AML-193 (cell line): ENCODE measurements at places on chromosomes 7 and 10.

GRCh38 chr10:112446055-112446854, 459 bp downstream of the ZDHHC6 start:
- peak; percentile 40 for DNase-seq

DNA sequence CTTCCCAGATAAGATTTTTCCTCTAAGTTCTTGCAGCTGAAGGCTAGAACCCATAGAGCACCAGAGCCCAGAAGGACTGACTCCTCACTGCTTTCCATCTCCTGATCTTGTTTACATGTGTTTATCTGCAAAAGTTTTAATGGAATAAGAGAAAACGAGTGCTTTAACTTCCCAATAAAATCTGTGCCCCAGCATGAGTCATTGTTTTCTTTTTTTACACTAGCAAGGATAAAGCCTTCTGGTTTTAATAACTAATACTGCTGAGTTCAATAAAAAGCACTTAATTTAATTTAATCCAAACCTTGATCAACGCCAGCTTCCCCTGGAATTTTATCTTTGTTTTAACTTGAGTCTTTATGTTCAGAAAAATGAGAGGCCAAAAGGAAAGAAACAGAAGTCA, 227.6 kb downstream of the HPSE2 start:
- no peak for DNase-seq

GRCh38 chr7:34019301-34019790, 114.0 kb downstream of the BMPER start:
- DNase-seq = no peak

DNA sequence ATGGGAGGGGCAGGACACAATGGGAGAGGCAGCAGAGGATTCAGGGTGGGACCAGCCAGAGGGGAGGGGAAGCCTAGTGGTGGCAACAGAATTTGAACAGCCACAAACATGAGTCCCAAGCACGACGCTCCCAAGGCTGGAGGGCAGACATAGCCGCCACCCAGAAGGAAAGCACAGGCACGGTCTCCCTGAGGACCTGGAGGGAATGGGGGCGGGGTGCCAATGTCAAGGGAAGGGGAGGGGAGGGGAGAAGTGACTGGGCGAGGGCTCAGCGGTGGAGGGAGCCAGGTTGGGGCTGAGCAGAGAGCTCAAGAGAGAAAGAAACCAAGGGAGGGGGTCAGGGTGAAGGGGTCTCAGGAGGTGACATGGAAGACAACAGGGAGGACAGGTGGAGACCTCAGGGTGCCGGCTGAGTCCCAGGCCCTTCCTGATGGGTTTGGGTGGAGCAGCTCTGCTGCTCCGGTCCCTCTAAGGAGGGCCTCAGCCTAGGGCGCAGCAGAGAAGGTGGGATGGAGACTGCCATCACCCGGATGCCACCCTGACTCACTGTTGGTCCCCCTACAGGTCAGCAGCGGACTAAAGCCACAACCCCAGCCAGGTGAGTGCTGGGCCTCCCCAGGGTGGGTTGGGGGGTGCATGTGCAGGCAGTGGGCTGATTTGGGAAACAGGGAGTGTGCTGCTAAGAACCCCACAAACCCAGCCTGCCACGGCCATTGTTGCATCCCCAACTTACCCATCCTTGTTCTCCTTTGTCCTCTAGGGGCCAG, 24.2 kb downstream of the PILRA start:
- DNase-seq = no peak

GRCh38 chr10:98030093-98030821, at the start of gene CRTAC1:
Gene CRTAC1, minus strand, starts transcription at chr10:98030621. Its CDS starts 149 bp downstream, at chr10:98030472.
- no peak for DNase-seq

GRCh38 chr10:114131094-114131493, 42.9 kb downstream of the CCDC186 start:
- peak; percentile 79 for DNase-seq

DNA sequence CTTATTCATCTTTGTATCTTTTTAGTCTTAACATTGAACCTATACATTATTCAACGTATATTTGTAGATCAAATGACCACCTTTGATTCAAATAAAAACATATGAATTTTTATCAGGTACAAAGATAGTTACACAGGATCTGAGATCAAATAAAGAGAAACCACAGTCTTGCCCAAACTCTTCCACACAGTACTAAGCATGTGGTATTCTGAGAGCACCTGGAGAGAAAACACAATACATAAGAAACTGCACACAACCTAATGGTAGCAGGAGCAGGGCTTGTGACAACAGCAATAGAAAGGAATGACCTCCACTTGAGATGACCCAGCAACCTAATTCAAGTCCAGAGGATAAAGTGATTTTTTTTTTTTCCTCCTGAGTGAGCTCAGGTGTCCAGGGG, 6.5 kb upstream of the WASL start:
- no peak for DNase-seq

- DNase-seq = no peak
These were observed 427.7 kb downstream of the RPS24 start for GRCh38 chr10:78461333-78461732.

- DNase-seq = no peak
These were observed 12.2 kb downstream of the TAS2R60 start for GRCh38 chr7:143455491-143455890.

- DNase-seq = no peak
These were observed 1038.3 kb downstream of the LRMDA start for GRCh38 chr10:76469675-76470074.

- no peak for DNase-seq
These were observed 64.9 kb downstream of the LCOR start for GRCh38 chr10:96896884-96897589.

- no peak for DNase-seq
These were observed 285.1 kb downstream of the ZEB1 start for GRCh38 chr10:31604096-31604495.

DNA sequence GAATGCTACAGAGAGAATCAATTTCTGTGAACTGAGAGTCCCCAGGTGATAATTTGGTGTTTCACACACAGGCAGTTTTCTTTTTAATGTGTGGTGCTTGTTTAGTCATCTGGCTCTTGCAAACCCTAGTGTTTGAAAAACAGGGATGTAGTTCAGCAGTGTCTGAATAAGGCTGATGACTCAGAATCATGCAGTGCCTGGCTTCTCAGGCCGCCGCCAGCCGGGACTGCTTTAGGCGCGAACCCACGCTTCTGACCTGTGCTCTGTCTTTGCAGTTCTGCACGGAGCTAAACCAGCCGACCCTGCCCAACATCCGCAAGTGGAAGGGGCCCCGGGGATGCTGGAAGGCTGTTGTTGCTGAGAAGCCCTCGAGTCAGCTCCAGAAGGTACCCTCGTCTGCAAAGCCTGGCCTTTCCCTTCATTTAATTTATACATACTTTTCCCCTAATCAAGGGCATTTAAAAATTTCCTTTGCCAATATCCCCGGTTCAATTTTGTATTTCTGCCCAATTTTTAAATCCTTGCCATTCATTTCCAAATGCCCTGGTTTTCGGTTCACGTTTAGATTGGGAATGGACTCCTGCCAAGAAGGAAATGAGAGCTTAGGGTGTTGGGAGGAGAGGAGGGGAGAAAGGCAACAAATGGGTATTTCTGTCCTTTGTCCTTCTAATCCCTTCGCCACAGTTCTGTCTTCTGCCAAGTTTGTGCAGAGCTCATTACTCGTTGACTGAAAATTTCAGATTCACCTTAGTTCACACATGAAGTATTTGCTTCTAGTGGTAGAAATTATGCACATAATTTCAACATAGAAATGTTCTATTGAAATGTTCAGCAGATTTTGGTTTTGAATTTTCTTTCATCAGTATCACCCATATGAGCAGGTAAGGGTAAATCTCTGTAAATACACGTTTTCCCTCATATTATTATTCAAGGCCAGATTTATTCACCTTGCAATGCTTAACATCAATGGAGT, 108.5 kb upstream of the ANLN start:
- DNase-seq = no peak

DNA sequence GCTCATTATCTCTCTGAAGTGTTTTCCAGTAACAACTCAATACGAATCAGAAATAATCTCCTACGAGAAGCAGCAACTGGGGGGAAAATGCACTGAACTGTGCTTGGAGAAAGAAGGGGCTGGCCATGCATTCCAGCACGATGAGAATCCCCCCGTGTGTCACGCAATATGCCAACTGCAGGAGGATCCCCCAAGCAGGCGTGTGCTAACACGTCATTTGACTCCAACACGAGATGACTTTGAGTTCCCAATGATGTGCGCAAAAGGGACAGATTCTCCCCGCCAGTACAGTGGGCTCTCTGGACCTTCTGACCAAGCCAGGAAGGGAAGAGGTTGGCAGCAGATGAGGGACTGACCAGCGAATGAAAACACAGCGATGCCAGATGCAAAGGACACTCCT, 105.5 kb downstream of the KCNMA1 start:
- no peak for DNase-seq

- no peak for DNase-seq
These were observed 240.4 kb downstream of the ABCA13 start for GRCh38 chr7:48411619-48412018.

DNA sequence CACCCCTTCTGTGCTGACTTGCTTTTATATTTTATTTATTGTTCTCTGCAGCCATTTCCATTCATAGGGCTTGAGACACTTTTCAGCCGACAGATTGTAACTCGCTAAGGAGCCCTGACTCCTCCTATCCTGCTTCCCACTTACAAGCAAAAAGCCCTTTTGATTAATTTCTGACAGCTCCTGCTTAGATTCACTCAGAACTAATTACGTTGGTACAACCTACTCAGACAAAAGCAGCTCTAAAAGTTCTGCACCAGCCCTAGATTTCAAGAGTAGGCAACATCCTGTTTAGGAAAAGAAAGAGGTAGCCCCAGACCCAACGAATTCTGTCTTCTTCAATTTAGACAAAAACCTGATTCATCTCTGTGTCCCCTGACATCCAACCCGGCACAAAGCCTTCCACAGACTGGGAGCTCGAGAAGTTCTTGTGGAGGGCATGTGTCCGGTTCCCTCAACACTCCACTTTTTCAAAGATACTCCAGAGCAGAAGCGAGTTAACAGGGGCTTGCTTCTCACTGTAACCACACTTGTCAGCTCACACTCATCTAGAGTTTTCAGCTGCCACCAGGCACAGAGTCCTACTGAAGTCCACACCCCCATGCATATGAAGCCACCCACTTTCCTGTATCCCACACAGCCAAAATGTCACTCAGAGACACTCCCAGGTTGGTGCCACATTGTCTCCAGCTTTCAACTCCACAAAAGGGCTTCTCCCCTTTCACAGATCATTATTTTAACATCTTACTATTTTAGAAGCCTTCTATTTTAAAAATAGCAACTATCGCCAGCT, 113.6 kb upstream of the NFE2L3 start:
- no peak for DNase-seq

- DNase-seq = no peak
These were observed 173.8 kb downstream of the PARD3 start for GRCh38 chr10:34641147-34641912.

DNA sequence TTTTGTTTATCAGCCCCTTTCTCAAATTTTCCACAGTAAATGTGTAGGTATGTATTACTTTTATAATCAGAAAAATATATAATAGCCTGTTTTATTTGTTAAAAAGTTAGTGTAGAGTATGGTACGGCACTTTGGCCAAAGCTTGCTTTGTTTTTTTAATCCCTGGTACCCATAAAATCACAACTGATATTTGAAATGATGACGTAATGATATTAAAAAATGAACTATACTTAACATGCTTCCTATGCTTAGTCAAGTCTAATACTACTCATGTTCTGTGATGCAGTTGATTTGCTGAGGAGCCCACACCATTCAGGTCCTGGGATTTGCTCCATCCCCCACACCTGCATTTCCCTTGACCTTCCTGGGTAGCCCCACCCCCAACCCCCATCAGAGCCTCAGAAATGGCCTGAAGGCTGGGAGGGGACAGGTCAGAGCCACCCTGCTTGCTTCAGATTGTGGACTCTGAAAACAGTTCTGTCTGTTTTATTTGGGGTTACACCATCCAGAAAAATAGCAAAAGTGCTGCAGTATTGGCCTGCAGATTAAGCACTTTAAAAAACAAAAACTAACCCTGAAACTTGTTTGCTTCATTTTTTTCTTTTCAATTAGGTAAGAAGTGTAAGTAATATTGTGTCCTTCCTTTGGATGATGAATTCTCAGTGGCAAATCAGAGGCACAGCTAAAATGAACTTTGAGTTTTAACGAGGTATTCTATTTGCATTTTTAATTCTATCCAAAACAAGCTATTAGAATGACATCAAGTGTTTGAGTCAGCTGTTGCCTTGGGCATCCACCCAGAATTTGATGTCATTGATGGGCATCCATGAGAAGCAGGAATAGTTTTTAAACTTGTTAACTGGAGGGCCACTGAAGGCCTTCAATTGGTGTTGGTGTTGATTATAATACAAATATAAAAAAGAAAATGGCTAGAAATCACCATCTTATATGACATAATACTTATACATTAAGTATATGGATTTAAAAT, 23.3 kb downstream of the PLCE1 start:
- no peak for DNase-seq

GRCh38 chr7:44914992-44915607, 29.8 kb upstream of the PURB start:
- no peak for DNase-seq

DNA sequence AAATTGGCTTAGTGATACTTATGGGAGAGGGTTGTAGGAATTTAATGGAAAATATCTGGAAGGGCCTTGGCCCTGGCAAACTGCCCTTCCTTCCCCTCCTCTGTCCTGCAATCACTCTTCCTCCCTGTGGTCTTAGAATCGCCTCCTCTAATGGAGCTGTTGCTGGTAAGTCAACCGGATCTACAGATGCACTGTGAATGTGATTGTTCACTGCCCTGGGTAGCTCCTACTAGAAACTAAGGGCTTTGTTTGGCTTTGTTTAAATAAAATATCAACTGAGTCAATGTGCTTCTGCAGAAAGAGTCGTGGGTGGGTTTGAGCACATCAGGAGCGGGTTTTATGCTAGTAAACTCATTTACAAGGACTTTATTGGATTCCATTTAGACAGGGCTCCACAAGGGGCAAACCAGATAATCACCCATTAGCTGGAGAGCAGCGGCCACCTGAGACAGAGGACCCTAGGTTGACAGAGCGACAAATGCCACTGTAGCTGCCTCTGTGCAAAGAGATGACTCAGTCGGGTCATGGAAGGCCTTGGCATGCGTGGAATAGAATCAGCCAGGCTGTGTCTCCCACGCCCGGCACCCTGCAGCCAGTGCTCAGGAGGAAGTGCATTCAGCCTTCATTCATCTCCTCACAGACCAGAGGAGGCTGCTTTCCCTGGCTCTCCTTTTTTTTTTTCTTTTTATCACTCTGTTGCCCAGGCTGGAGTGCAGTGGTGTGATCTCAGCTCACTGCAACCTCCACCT, 97.9 kb downstream of the GAD2 start:
- no peak for DNase-seq

DNA sequence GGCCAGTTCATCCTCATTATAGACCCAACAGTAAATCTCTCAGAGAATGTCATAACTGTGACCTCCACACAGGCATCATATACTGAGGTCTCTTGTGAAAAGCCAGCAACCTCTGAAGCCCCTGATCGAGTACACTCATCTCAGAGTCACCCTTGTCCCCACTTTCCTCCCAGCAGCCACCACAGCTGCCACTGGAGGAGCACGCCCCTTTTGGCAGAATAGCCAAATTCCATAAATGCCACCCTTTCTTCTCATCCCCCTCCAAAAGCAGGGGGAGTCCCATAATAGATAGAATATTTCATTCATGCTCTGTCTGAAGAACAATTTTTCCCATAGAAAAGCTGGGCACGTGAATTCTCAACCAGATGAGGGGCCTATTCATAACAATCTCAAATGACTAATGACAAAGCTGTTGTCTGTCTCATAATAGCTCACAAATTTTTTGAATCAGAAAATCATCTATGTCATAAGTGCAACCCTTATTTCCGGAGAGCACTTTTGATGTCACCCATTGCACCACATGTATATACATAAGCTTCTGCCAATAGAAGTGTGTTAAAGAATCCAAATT, 47.4 kb downstream of the SGMS1 start:
- DNase-seq = no peak

- no peak for DNase-seq
These were observed 316.8 kb upstream of the NFE2L3 start for GRCh38 chr7:25835197-25835596.

GRCh38 chr10:29037348-29038113, 251.3 kb upstream of the LYZL1 start:
- no peak for DNase-seq
